ENCODE measurements at places on chromosomes 16 and 17.

- no peak for DNase-seq
Observed at GRCh38 chr17:55577687-55578086, 66.4 kb upstream of the SMIM36 start.

- DNase-seq: no peak
Observed at GRCh38 chr16:70652322-70652721, 6.0 kb downstream of the IL34 start.

DNA sequence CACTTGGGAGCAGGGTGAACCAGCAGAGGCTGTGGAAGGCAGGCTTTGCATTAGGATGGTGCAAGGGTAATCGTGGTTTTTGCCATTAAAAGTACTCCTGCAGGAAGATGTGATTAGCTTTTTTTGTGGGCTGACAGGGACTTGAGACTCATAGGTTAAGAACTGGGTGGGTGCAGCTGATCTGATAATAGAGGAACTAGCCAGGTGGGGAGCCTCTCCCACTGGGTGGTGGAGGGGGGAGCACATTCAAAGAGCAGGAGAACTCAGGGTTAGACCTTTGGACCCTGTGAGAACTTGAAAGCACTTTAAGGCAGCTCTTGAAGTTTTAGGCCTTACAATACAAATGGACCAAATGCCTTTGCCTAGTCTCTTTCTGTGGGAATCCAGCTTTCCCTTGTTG, 32.4 kb downstream of the CCL4 start:
- no peak for DNase-seq

- no peak for DNase-seq
Observed at GRCh38 chr16:77555126-77555525, 120.3 kb upstream of the ADAMTS18 start.

DNA sequence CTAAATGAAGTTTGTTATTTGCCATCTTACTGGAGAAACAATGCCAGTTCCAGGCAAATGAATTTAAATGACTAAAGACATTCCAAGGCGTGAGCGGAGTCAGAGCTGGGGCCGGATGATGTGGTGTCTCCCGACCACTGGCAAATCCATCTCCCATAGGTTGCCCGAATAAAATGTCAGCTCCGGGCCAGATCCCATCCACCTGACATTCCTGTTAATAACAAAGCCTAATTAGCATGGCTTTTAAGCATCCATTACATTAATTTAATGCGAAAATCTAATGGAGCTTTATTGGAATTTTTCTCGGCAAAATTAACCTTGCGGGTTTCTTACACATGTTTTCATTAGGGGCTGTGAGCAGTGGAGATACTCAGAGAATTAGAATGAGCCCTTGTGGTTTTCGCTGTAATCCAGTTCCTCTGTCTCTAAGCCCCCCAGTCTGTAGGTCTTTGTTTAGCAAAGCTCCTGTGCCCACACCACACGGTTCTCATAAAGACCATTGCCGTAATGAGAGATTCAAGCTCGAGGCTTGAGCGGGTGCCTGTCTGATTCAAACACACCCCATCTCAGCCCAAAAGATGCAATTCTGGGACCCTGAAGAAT, 123.3 kb downstream of the CCT6B start:
- DNase-seq: no peak

DNA sequence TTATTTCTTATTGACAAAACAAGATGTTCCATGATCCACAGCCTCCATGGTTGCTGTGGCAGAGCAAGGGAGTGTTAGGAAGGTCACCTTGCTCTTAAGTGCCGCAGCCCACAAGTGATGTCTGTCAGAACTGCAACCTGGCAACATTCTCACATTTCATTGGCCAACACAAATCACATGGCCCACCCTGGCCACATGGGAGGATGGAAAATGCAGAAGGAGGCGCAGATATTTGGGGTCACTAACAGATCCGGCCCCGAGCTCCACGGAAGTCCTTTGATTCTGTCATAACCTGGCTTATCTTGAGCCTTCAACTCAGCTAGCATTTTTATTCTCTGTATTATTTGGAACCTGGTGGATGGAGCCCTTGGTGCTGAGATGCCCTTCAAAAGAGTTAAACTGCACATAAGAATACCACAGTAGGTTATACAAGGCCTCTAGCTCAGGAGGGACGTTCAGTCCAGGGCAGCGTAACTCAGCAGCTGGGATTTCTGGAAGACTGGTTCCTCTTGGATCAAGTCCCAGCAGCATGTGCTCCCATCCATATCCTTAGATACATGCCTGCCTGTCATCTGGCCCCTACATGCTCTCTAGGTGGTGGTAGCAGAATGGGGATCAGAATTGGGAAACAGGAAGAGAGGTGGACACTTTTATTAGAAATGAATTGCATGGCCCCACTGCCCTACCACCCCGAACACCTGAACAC, 508.1 kb downstream of the HAPSTR1 start:
- DNase-seq: no peak

- DNase-seq: no peak
Observed at GRCh38 chr16:11550791-11551498, 35.8 kb downstream of the LITAF start.

Measured in activated gamma-delta T cell (primary cell).